Activated T-helper 1 cell treated with anti-CD3 and anti-CD28 coated beads, Interleukin-2, amount 50 U/mL, for 16 hours (primary cell): ENCODE measurements at places on chromosomes 11 and 22.

DNA sequence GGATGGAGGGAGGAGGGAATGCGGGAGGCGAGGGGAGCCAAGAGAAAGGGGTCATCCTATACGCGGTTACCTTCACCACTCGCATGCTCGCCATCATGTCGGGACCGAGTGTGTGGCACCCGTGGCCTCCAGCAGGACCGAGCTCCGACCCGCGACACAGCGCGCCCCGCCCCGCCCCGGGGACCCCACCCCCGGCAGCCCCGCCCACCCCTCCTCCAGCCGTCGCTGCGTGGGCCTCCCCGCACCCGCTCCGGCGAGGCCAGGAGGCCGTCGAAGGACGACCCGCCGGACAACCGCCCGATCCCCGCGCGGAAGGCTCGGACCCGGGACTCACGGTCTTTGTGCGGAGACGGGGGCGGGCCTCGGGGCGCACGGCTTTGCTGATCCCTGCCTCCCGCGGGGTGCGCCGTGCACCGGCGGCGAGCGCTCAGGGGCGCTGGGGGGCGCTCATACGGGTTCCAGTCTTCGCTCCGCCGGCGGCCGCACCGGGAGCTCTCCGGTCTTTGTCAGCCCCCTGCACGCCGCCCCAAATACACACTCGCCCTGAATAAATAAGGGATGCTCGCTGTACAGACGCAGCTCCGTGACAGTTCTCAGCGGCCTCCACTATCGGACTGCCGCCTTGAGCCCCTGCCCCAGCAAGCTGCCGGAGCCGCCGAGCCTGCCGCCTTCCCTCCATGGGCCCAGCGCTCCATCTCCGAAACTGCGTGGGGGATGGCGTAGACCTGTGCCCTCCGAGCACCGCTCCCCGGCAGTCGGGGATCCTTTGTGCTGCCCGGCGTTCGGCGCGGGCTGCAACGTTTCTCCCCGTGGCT is at the start of gene UBE2L6:
UBE2L6 (minus strand) TSS at position 158 of the 815 bp plus-strand sequence; CDS start at position 97, 61 bp downstream.
- peak; percentile 79 for DNase-seq

DNA sequence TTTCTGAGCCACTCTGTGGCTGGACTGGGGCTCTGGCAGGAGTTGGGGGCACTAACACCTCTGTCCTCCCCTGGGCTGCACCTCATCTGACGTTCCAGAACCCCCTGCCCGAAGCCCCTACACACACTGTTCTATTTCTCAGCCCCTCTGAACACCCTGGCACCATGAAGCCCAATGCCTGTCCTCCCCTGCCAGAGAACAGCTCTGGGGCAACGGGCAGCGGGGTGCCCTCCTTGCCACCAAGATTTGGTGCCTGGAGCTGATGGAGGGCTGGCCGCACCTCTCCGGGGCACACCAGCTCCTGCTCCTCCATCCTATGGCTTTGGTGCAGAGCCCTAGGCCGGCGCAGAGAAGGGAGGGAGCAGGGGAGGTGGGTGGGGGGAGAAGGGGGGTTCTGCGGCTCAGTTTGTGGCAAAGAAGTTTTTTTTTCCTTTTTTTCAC is 16.3 kb downstream of the DUSP8 start:
- DNase-seq, result no peak

DNA sequence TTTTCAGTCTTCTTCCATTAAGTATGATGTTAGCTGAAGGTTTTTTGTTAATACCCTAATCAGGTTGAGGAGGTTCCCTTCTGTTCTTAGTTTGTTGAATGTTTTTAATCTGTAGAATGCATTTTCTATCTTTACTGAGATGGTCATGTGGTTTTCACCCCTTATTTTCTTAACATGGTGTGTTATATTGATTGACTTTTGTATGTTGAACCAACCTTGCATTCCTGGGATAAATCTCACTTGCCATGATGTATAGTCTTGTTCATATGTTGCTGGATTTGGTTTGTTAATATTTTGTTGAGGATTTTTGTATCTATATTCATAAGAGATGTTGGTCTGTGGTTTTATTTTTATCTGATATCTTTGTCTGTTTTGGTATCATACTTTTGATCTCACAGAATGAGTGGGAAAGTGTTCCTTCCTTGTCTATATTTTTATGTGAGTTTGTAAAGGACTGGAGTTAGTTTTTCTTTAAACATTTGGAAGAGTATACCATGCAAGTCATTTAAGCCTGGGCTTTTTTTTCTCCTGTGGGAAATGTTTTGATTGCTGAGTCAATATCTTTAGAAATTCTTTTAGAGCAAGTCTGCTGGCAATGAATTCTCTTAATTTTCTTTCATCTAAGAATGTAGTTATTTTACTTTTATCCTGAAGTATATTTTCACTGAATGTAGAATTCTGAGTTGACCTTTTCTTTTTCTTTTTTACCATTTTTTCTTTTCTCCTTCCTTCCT is 5.5 kb upstream of the P4HA3 start:
- DNase-seq, result no peak

DNA sequence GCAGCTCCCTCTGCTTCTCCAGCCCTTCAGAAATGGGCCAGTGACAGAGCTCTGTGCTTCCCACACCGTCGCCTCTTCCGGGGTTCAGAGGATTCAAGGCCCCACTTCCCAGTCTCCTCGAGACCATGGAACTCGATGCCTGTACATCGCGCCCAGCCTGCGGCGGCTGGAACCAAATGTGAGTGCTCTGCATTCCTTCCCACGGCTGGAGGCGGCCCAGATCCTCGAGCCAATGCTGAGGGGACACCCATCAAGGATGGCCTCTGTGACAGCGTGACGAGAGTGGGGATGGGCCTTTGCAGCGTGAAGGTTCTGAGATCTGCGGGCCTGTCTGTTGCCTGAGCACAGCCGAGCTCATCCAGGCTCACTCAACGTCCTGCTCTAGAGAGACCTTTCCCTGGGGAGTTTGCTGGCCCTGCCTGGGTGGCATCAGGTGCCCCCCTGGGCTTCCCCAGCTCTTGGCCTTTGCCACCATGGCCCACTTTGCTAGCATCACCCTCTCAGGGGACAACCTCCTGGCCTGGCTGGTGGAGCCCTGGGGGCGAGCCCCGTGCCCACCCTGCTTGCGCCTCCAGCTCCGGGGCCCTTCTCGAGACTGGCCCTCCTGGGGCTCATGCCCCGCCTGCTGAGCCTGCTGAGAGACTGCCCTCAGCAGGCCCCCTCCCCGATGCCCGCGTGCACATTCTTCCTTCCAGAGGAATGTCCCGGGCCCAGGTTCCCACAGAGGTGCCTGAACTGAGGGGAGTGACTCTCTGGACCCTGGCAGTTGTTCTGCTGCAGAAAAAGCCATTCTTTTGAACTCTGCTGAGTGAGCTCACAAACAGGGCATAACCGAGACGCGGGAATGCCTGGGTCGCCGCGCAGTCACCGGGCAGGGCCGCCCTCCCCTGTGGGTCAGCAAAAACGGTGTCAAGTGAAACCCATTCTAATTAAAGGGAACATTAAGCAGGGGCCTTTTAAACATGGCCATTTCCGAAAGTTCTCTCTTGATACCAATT is 7.3 kb upstream of the MYEOV start:
- no peak for DNase-seq

DNA sequence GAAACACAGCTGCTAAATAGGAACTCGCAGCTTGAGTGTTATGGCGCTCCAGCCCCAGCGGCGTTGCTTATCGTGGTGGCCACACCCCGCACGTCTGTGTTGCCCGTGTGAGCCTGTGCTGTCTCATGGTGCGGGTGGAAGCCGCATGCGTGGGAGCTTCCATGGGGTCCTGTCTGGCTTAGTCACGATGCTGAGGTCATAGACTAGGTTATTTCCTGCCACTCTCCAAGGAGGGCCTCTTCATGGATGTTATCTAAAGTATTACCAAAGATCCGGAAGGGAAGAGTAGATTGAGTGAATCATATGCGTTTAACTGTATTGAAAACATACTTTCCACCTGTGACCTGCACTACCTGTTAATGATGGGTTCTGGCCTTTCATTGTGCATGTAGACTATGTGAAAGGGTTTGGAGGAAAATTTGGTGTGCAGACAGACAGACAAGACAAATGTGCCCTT is 21.7 kb downstream of the CTTN start:
- no peak for DNase-seq

- no peak for DNase-seq
Measured at GRCh38 chr22:27213294-27213693, 555.9 kb downstream of the MIAT start.

- no peak for DNase-seq
Measured at GRCh38 chr11:129237456-129237855, 45.3 kb upstream of the ARHGAP32 start.
